Stimulated activated CD4-positive, alpha-beta T cell treated with anti-CD3 and anti-CD28 coated beads, Interleukin-1b, Interleukin-23, amount 100 ng/mL, for 4 hours (primary cell): ENCODE measurements at places on chromosomes 11 and 22.

DNA sequence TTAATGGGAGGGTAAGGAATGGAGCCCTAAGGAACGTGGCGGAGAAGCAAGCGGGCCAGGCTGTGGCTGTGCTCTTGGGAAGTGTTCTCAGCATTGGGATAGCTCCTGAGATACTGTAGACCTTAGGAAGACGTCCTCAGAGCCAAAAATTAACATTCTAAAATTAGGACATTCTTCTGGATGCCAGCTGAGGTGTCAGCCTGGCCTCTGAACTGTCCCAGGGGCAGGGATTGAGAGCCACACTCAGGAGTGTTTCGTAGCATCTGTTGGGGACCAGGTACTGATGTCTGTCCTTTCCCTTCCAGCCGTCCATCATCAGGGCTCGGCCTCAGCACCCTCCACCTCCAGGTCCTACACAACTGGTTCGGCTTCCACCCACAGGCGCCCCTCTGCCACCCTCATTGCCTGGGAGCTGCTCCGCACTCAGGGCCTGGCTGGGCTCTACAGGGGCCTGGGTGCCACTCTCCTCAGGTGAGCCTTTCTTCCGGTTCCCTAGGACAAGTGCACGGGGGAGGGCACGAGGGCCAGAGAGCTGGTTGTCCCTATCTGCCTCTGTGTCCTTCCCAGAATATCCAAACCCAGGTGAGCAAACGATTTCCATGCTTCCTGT lies 23.6 kb downstream of the SLC25A18 start:
- DNase-seq: no peak

GRCh38 chr11:3091081-3091845 lies 34.0 kb upstream of the CARS1 start:
- DNase-seq: no peak

DNA sequence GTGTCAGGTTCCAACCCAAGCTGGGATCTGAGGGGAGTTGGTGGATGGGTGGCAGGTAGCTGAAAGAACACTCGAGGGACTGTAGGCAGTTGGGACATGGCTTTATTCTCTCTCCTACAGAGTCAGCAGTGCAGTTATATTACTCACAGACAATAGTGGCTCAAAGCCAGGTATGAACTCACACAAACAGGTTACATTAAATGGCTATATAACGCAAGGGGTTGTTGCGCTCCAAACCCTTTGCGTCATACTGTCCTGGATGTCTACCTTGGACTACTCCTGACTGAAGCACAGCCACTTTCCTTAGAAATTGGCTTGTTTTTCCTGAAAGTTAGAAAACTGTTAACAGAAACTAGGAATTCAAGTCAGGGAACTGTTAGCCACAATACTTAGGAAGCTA lies 66.4 kb upstream of the OR4B1 start:
- no peak for DNase-seq

DNA sequence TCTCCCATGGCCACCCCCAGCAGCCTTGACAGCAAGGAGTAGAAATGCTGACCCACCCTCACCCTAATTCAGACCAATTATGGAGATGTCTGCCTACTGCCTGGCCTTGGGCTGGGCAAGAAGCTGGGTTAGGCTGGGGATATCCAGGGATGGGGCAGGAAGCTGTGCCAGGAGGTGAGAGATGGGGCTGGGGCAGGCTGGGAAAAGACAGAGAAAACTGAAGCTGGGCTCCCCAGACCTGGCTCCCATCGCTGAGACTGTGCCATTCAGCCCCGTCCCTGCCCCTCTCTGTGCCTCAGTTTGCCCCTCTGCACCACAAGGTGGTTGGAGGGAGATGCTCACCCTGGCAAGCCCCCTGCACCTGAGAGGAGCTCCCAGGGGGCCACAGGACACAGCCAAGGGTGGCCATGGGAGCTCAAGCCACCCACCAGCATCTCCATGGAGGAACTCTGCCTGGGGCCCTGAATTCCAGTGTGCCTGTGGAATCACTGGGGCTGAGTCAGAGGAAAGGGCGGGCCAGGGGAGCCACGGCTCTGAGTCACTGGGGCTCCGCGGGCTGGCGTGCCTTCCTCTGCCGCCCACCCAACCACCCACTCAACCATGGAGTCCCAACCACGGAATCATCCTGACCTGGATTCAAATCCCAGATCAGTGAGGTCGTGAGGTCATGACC lies 6.0 kb upstream of the CARD10 start:
- no peak for DNase-seq

DNA sequence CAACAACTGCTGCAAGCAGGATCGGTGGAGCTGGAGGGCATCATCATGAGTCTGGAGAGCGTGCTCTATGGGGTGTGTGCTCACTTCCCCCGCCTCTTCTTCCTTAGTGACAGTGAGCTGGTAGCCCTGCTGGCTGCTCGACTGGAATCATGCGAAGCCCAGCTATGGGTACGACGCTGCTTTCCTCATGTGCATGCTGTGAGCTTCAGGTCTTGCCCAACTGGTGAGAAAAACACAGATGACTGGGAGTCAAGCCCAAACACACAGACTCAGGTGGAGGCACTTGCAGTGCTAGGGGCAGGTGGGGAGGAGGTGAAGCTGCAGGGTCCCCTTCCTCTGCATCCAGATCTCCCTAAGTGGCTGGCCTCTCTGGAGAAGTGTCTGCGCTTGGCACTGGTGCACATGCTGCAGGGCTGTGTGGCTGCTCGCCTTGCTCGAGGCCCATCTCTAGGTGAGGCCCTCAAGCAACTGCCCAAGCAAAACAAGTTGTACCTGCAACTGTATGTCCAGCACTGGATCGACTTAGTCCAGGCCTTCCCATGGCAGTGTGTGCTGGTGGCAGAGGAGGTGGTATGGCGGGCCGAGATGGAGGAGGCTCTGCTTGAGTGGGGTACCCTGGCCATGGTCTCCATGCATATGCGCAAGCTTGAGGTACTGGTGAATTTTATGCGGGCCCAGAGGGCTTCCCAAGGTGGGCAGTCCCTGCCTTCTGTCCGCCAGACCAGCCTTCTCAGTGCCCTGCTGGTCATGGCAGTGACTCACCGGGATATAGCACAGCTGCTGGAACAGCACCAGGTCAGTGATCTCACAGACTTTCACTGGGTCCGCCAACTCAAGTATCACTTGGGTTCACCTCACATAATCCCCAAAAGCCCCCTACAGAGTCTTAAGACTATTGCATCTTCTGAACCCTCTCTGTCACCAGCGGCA lies 48.1 kb downstream of the DNHD1 start:
- no peak for DNase-seq

GRCh38 chr22:25536589-25536988 lies 27.9 kb upstream of the GRK3 start:
- DNase-seq: no peak

DNA sequence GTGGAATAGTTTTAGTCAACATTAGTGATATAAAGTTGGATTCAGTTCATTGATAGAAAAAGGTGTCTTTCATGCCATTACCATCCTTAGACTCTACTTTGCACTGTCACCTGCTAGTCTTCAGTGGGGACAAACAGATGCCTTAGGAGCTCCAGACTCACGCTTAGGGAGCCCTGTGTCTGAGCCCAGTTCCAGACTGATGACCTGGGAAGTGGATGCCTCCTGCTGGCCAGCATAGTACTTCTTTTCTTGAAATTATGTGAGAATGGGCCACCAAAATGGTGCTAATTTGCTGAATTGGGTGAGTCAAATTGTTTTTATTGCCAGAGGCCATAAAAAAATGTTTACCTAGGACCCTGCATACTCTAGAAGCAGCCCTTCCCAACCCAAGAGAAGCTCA lies 53.9 kb downstream of the NOX4 start:
- DNase-seq: no peak

DNA sequence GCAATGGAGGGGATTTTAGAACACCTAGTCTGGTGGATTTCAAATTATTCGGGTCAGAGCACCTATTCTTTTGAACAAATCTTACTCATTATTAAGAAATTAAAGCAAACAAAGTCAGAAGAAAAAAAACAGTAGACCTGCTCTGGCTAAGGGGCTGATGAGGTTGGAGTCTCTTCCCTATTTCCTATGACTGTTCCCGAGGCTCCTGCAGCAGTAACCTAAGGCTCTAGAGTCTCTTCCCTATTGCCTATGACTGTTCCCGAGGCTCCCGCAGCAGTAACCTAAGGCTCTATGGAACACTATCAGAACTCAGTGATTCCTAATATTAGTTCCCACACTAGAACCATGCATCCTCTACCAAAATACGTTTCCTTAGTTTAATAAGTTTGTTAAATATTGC lies 607.9 kb downstream of the NTM start:
- no peak for DNase-seq

- DNase-seq: no peak
These were observed 441.8 kb downstream of the TBC1D22A start for GRCh38 chr22:47204002-47204979.

DNA sequence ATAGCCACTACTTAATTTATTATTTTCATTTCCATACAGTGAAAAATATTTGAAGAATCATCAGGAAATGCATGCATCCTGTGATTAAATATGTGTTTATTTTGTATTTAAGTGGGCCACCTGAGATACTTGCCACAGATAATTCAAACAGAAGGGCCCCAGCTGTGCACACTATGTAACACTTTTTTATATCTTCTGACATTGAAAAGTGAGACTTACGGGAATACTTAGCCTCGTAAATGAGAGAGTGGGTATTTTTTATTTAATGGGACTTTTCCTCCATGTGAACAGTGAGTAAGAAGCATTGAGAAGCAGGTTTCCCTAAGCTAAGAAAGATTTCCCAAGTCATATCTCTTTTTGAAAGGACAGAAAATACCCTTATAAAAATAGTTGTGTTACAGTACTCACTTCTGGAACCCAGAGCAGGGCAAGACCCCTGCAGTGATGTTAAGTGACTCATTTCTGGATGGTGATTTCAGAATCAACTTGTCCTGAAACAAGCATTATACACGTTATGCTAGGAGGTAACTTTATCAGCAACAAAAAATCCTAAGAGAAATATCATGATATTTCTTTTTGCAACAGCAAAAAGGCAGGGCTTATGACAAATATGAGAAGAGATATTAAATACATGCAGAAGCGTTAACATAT lies 478.1 kb upstream of the CHORDC1 start:
- no peak for DNase-seq

DNA sequence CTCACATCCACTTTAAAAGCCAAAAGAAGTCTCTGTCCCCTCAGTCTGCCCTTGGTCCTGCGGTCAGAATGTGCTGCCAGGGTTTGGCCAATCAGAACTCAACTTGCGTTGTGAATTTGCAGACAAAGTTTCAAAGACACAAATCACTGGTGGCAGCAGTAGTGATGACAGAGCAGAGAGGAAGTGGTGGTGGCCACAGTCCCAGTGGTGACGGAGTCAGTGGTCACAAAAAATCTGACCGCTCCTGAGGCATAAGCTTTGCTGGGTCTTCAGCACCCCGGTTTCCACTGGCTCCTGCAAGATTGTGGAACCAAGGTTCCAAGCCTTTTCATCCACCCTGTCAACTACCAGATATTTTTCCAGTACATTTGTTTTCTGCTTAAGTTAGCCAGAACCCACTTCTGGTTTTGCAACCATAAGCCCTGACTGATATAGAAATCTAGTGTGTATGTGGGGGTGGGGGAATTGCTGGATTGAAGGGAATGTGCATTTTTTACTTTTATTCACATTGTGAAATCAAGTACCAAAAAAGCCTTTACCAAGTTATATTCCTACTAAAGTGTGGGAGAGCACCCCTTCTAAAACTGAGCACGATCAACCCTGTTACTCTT lies 112.3 kb downstream of the TMPRSS5 start:
- no peak for DNase-seq

- DNase-seq: no peak
These were observed 907.7 kb downstream of the BRD1 start for GRCh38 chr22:48919851-48920589.

- DNase-seq: no peak
These were observed 15.0 kb downstream of the SIK3 start for GRCh38 chr11:117083011-117083935.

GRCh38 chr11:130574740-130575139 lies 126.3 kb downstream of the ADAMTS15 start:
- DNase-seq: no peak

DNA sequence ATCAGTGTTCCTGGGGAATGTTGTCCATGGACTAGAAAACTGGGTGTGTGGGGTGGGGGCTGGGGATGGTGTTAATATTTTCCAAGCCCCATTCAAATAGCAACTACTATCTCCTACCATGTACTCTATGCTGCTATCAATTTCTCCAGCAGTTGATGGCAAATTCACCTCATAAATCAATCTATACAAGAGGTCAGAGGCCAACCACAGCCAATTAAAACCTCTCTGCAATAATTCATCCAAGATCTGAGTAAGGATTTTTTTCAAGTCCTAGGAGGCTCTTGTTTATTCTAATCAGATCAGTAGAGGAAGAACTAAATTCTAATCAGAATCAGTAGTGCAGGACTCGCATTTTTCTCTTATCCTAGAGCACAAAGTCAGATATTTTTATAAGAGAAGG lies 73.4 kb upstream of the WT1 start:
- DNase-seq: no peak

DNA sequence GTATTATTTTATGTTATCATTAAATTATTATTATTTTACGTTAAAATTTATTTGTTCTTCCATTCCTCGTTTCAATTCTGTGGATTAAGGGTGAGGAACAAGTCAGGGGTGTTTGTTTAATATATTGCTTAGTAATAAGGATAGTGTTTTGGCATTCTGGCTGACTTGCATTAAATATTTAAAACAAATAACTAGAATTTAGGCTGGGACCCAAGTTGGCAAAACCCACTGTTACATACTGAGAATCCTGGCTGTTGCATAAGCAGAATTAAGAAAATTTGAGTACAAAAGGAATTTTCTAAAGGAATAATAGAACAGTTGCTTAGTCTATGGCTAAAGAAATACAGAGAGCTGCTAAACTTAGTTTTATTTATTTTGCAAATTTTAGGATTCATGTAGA lies 196.4 kb downstream of the GUCY1A2 start:
- DNase-seq: no peak

DNA sequence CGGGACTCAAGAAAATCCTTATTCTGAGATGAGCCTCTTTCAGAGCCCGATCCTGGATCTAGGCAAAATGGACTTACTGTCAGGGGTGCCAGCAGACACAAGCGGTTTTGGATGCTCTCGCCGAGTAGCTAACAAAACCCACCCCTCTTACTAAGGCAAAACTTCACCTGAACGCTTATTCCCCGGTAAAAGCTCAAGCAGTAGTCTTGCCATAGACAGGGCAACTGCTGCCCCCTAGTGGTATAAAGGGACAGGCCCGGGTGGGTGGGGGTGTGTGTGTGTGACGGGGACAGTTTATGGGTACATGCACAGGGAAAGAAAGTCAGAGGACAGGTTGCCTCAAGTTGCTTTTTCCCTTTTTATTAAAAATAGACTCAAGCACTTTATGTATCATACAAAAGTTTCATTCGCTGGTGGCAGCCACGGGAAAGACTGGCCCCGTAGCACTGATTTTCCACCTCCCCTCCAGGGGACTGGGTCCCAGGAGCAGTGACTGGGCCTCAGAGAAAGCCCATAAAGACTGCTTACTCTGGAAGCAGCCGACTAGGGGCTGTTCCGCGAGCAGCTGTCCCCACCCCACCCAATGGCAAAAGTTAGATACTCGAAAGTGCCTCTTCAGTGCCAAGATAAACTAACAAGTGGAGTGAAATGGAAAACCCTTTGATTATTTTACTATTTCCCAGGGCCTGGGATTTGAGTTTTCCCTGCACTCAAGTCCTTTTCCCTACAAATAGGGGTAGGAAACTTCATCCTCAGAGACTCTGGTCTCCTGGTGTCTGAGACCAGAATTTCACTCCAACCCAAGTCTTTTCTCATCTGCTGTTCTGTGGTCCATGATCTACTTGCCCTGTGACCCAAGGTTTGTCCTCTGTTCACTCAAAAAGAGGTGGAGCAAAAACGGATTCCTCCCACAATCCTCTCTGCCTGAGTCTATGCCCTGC lies 4.7 kb downstream of the YPEL4 start:
- peak; percentile 89 for DNase-seq
